ENCODE measurements at places on chromosomes 5 and 9.

- DNase-seq: no peak
Measured at GRCh38 chr9:123036893-123037545, 3.6 kb downstream of the GPR21 start.

GRCh38 chr9:109442716-109443115, 55.4 kb downstream of the PTPN3 start:
- DNase-seq: no peak

DNA sequence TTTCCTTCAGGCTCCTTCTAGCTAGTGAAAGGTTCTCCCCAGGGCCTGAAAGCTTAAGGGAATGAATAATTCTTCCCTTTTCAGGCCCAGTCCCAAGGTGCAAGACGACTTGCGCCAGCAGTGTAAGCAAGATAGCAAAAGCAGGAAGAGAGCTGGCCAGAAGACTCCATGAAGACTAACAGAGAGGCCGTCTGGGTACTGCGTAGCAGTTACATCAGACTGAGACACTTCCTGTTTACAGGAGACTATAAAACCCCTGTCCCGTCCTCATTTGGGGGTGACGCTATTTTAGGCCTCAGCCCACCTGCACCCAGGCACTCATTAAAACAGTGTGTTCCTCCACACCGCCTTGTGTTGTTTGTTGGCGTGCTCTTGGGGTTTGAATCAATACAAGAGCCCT, 90.7 kb upstream of the MOCS2 start:
- DNase-seq: no peak

GRCh38 chr9:114202849-114203248, 47.5 kb downstream of the COL27A1 start:
- DNase-seq: no peak

DNA sequence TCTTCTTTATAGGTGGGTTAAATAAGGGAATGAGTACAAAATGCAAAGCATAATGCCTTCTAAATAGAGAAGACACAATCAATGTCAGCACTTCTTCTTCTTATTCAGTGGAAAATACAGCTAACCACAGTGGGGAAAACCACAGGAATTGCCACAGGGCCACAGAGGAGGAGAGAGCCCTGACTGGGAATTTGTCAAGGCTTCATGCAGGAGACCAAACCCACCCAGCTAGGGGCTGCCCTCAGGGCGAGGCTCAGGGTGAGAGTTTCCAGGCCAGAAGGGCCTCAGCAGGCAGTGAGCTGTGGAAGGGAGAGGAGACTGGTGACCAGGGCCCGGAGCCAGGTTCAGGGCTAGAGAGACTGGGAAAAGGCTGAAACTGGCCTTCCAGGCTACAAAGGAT, 279.1 kb downstream of the MSX2 start:
- DNase-seq: no peak

GRCh38 chr9:134759913-134760312, 118.3 kb downstream of the COL5A1 start:
- no peak for DNase-seq

DNA sequence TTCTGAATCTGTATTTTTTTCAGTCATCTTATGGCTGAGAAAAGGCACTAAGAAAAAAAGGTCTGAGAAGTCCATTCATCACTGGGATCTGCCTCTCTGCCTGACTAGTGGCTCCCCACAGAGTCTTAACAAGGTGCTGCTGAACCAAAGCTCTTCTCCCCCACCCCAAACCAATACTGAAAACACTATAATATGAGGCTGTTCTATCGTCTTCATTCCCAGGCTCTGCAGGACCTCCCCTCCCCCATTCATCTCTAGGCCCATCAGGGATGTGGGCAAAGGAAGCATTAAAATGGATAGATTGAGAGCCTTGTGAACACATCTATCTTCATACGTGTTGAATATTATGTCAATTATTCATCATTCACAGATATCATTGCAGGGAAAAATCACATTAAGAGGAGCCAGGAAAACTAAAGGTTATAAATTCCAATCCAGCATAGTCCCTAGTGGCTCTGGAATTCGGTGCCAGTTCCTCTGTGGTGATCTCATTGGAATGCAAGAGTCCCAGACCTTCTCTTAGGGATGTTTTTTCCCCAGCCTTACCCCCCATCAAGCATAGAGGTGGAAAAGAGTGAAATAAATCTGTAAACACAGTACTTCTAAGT, 44.3 kb upstream of the GPR151 start:
- DNase-seq: no peak

GRCh38 chr9:84331119-84331809, 9.3 kb downstream of the SLC28A3 start:
- DNase-seq: no peak

DNA sequence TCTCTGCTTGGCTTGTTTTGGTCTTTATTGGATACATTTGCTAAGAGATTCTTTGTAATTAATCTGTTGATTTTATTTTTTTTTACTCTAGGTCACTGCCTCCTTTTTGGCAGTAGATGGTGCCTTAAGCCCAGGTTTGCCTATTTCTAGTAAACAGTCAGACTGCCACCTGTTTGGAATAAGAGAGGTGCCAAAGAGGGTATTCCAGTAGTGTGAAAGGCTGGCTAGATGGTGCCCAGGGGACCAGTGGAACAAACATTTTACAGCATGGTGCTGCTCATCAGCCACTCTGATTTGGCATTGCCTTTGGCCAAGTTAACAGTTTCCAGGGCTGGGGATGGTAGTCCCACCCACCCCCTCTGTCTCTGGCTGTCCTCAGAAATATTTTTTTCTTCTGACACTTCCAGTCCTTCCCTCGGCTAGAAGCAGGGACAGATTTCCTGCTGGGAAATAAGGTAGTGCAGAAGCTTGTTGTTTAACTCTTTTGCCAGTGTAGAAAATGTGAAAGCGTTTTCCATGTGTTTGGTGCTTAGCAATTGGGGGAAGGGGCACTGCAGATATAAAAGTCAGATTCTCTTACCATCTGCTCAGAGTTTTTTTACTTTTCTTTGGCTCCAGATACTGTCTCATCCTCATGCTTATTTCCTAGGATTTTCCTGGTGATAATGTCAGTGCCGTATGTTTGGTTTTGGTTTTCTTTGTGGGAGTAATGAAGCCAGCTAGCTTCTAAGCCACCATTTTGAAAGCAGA, 36.6 kb upstream of the FBXL7 start:
- no peak for DNase-seq

GRCh38 chr9:87157366-87158031, 210.2 kb upstream of the GAS1 start:
- DNase-seq: no peak

- DNase-seq: no peak
Measured at GRCh38 chr5:27706832-27707231, 668.4 kb upstream of the CDH9 start.

GRCh38 chr5:61624553-61625136, 292.6 kb downstream of the ZSWIM6 start:
- DNase-seq: no peak

DNA sequence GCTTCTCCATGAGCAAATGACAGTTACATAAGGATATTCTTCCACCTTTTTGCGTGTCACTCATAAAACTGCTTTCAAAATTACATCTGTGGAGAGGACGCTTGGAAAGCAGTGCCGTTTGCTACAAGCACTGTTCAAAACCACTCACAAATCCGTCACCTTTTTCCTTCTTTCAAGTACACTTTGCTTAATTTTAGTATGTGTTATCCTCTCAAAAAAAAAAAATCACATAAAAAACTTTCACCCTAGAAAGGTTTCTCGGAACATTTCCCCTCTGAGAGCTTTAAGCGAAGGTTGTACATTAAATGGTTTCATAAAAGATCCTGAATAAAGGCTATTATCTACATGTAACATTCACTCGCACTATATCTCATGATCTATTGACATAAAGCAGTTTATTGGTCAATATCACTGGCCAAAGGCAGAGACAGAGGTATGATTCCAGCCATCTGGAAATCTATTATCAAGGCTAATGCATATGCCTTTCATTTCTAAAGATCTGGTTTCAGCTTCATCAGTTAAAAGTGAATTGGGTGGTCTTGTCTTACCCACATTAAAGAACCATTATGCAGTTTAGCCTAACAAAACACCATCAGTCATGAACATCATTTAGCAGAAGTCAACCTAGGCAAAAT, 163.6 kb downstream of the ENC1 start:
- DNase-seq: no peak

- DNase-seq: peak; percentile 81
Measured at GRCh38 chr5:135569755-135570452, 8.9 kb downstream of the CXCL14 start.

DNA sequence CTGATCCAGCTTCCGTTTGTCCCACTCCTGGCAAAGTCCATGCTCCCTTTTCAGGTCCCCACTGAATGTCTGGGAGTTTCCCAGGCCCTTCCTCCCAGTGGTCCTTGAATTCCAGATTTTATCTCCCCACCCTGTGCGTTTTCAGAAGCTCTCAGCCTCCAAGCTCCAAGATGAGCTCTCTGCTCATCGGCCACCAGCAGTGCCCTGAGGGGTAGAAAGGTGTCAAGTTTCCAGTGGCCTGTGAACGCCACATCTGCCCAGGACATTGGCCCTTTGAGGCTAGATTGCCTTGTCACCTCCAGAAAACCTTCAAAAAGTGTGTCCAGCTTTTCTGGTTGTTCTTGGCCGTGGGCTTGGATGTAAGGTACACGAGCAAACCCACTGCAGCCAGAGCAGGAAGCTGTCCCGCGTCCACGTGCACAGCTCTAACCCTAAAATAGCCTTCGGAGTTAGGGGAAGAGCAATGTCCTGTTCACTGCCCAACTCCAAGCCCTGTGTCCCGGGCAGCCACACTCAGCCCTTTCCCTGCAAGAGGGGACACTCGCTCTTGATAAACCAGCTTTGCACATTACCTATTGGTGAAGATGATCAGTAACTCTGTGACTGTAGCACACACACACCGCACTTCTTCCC, 10.9 kb upstream of the LRRC14B start:
- DNase-seq: no peak

GRCh38 chr5:856531-857425, 6.0 kb upstream of the ZDHHC11 start:
- no peak for DNase-seq

DNA sequence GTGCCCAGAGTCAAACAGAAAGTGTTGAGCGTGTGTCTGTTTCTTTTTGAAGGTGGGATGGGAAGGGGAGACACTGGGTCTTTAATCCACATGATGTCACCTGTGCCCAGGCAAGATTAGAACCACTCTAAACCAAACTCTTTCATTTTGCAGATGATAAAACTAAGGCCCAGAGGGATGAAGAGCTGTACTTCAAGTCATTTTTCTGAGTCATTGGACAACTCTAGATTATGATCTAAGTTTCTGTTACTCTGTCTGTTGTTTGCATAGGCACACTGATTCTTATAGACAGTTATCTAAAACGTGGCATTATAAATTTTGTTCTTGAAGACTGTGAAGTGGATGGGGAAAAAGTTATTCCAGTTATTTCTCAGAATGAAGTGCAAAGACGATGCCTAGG, 48.8 kb downstream of the MAST4 start:
- no peak for DNase-seq

DNA sequence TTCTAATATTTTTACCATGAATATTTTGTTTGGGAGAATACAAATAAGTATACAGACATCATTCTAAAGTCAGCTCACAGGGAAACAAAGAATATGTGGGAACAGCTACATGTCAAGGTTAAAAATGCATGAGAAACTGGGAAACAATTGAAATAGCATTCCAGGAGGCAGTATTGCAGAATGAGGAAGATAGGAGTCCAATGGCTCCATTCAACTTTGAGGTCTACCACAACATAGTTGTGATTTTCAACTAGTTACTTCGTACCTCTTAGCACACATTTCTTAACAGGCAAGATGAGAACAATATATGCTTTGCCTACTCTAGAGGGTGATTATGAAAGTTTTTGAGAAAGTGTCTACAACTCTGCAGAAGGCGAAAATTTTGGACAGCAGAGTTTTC, 35.2 kb upstream of the CAST start:
- DNase-seq: no peak

DNA sequence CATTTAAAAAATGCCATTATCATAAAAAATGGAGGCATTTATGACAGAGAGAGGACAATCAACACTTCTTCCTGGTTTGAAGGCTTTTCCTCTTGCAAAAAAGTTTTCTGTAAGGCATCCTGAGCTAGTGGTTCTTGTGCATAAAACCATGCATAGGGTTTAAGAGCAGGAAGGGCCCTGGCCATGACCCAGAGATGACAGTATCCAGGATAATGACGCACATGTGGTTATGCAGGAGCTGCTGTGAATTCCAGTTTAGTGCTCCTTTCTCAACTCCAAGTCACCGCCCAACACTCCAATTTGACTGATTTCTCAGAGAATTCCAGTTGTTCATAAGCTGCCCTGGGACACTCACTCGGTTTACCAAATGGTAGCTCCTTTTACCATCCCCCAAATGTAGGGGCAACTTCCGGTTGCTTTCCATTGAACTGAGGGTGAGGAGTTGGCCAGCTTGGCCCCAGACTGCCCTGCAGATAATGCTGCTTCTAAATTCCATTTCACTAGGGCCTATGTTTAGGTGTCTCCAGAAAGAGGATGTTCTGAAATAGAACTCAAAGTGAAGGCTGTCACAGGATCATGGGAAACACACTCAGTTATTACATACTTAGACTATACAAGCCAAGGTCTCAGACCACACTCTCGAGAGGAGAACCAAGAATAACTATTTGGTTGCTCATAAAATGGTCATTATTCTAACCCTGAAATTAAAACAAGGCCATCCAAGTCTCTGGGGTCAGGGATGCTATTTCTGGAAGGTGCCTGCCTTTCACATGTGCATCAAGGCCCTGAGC, 179.1 kb downstream of the SLIT3 start:
- no peak for DNase-seq

GRCh38 chr5:179816401-179816795, 4.3 kb upstream of the SQSTM1 start:
- no peak for DNase-seq

DNA sequence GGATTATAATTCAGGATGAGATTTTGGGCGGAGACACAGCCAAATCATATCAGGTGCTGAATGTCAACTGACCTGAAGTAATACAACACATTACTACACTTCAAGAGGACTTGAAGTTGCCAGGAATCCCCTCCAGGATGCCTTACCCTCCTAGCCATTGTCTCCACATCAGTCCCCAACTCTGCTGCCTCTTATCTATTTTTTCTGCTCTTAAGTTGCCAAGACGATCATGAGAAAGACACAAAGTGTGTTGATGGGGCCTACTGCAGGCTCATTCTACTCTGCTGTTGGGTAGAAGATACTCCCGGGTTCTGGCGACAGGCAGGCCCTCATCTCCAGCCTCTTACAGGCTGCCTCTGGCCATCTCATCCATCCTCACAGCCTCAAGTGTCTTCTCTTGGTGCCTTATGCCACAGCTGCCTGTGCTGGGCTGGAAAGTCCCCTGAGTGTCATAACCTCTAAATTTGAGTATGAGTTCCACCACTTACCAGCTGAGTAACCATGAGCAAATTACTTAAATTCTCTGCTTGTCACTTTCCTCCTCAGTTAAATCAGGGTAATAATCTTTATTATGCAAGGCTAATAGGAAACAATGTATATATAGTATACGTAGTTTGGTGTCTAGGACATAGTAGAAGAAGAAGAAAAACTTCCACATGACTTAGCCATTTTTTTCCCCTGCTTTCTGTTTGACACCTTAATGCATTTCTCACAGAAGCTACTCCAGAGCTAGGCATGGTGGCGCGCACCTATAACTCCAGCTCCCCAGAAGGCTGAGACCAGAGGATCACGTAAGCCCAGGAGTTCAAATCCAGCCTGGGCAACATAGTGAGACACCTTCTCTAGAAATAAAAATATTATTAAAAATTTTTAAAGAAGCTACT, 73.0 kb upstream of the SNX2 start:
- DNase-seq: no peak

Measured in H9 (cell line).